Dermis blood vessel endothelial cell (primary cell): ENCODE measurements at places on chromosomes 6 and 20. TPM values are rescaled to one million over a fixed set of nuclear protein-coding genes. Genes with fewer than 3 reads are reported as not detected.

CST2 gene
- total RNA-seq: not detected in 2 replicates

MOG gene
- not detected in 2 replicates for total RNA-seq

POU5F1 gene
- total RNA-seq: 0.68 TPM in 1 of 2 replicates, not detected in the other

MAS1 gene
- not detected in 2 replicates for total RNA-seq

LST1 gene
- total RNA-seq: 0.37 TPM in 1 of 2 replicates, not detected in the other

MAP7 gene
- 0.34 and 1.1 TPM in 2 replicates for total RNA-seq

C6orf136 gene
- 3.5 and 9.9 TPM in 2 replicates for total RNA-seq

OR2J3 gene
- total RNA-seq: not detected in 2 replicates

GRCh38 chr20:48928832-48929725 lies 7.6 kb downstream of the ARFGEF2 start:
- peak; percentile 70 for DNase-seq

DNA sequence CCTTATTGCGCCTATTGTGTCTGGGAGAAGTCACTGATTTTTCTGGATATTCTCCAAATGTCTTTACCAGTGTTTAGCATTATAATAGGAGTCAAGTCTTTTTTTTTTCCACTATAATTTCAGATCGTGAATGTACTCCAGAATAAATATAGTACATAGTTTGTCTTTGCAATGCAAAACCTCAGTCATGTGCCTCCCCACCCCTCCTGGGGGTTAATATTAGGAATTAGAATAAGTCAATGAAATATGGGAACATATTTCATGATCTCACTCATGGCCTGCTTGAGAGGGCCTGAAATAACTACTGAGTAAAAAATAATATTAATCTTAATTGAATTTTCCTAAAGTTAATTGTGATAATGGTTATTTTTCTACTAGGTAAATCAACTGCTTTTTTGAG lies 79.0 kb upstream of the TMEM170B start:
- no peak for DNase-seq

GRCh38 chr6:95417856-95418255 lies 159.5 kb upstream of the MANEA start:
- DNase-seq: no peak

- DNase-seq: no peak
Observed at GRCh38 chr6:20939161-20939775, 405.0 kb downstream of the CDKAL1 start.

GRCh38 chr6:129536271-129536670 lies 173.7 kb downstream of the ARHGAP18 start:
- no peak for DNase-seq

DNA sequence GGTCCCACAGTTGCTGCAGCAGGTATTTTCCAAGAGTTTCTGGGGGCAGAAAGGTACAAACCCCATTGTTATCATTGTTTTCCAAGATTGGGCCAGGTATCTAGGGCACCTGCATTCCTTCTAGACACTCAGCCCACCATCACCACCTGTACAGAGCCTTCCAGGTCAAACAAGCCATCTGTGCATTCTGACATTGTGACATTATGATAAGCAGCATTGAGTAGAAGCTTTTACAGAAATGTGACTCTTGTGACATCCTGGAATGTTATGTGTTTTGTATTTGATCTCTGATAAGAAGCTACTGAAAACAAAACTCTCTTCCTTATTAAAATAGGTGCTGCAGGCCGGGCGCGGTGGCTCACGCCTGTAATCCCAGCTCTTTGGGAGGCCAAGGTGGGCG lies 128.1 kb upstream of the CCN2 start:
- DNase-seq: no peak

DNA sequence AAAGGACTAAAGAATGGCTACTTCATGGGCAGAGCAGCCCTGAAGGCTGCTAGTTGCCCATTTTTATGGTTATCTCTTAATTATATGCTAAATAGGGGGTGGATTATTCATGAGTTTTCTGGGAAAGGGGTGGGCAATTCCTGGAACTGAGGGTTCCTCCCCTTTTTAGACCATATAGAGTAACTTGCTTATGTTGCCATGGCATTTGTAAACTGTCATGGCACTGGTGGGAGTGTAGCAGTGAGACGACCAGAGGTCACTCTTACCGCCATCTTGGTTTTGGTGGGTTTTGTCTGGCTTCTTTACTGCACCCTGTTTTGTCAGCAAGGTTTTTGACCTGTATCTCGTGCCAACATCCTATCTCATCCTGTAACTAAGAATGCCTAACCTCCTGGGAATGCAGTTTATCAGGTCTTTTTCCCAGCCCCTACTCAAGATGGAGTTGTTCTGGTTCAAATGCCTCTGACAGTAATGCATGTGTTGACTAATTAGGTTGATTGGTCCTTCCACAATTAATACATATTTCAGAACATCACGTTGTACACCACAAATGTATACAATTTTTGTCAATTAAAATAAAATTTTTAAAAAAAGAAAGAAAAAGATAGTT lies 139.5 kb downstream of the PDE7B start:
- no peak for DNase-seq

- DNase-seq: no peak
Observed at GRCh38 chr6:109332748-109333147, 49.5 kb downstream of the CD164 start.

GRCh38 chr20:46724343-46724959 lies 15.0 kb downstream of the SLC2A10 start:
- DNase-seq: no peak

- DNase-seq: no peak
Observed at GRCh38 chr6:2669067-2669700, 81.5 kb downstream of the MYLK4 start.

- no peak for DNase-seq
Observed at GRCh38 chr6:75299801-75300530, 15.4 kb upstream of the TMEM30A start.

DNA sequence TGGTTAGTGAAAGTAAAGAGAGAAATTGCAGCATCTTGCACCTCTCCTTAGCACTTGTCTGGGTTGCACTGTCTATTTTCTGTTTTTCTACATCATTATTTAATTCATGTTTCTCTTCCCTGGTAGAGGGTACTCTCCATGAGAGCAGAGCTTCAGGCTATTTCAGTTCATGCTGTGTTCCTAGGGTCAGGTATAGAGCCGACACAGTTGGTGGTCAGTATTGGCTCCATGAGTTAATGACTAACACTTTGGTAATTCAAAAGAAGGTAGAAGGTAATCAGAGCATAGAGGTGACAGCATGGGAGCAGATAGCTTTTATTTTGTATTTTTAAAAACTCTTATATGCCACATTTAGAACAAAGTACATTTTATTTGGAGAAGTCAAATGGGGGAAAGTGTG lies 42.7 kb downstream of the RIMS1 start:
- DNase-seq: no peak

DNA sequence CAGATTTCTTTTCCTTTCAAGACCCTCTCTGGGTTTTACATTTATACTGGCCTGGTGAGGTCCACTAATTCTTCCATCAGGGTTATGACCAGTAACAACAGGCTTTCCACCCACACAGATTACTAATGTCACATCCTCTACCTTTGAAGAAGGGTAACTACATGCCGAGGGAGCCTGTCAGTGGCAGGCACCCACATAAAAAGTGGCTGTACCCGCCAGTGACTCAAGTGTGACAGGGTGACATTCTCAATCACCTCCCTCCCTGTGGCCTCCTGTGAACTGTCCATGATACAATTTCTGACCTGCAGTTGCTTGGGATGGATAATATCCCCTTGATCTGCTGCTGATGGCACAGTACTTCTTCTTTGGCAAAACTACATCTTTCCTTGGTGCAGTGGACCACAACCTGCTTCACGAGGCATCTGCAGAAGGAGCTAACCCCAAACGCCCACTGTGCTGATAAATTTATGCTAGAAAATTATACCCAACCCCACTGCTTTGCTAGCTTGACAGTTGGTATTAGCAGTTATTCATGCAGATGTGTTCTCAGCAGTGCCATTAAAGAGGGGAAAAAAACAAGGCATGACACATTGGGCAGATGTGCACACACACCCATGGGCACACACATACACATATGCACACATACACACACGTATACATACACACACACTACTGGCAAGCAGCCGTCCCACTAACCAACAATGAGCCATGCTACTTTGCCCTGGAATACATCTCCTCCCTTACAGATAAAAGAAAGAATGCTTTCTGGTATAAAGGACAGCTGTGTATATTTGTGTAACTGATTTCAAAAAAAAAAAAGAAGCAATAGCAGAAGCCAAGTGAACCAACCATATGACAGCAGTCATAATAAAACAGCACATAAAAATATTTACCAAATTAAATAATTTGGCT lies 20.8 kb downstream of the GFOD1 start:
- DNase-seq: no peak

- peak; percentile 63 for DNase-seq
Observed at GRCh38 chr6:84220809-84221409, 6.5 kb downstream of the CEP162 start.

DNA sequence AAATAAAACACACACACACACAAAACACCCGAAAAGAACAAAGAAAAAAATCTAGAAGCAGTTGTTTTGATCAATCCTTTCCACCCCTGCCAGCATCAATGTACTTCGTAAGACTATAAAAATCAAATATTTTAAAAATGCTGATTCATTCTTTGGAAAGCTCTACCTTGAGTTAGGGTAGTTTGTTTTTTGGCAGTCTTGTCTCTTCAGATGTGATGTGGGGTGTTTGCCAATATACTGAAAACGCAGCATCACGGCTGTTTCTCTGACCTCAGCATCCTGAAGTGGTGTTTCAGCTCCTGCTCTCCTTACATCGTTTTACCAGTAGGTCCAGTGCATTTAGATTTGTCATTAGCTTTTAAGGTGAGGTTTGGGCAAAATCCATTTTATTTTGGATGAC lies 526.0 kb downstream of the UTRN start:
- no peak for DNase-seq

DNA sequence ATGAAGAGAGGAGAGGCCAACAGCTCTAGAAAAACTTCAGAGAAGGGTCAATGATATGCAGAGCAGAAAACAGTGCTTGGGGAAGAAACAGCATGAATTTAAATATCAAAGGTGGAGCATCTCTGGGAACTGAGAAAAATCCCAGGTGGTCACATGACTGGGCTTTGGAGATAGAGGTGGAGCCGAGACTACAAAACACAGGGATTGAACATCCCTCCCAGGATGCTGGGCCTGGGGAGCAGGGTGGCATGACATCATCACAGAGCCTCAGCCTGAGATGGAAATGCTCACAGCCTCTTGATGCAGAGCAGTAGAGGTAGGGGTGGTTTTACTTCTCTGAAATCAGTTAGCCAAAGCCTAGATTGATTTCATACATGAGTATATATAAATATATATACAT lies 529.5 kb downstream of the PRKN start:
- no peak for DNase-seq

- DNase-seq: no peak
Observed at GRCh38 chr6:1087154-1087843, 224.6 kb upstream of the FOXQ1 start.
